ENCODE measurements at places on chromosomes 16 and 17. TPM values are rescaled to one million over a fixed set of nuclear protein-coding genes. Genes with fewer than 3 reads are reported as not detected.

Gene SLC16A11
- total RNA-seq, result 0.75 TPM

Gene OSBPL7
- 16.8 TPM for total RNA-seq

DNA sequence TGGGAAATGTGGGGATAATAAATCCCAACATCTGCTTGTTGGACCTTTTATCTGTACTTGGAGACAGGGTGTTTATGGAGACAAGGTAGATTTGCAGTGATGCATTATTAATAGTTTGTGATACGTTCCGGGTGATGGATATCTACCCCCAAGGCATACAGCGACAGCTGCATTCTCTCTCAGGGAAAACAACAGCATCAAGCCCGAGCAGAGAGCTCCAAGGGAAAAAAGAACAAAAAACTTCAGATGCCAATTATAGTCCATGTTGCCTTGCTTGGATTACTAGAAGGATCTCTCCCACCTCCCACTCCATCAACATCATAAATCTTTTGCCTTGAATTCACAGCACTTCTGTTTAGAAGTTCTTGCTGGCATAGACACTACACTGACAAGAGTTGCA is 187.5 kb upstream of the CDH11 start:
- DNase-seq, result no peak

DNA sequence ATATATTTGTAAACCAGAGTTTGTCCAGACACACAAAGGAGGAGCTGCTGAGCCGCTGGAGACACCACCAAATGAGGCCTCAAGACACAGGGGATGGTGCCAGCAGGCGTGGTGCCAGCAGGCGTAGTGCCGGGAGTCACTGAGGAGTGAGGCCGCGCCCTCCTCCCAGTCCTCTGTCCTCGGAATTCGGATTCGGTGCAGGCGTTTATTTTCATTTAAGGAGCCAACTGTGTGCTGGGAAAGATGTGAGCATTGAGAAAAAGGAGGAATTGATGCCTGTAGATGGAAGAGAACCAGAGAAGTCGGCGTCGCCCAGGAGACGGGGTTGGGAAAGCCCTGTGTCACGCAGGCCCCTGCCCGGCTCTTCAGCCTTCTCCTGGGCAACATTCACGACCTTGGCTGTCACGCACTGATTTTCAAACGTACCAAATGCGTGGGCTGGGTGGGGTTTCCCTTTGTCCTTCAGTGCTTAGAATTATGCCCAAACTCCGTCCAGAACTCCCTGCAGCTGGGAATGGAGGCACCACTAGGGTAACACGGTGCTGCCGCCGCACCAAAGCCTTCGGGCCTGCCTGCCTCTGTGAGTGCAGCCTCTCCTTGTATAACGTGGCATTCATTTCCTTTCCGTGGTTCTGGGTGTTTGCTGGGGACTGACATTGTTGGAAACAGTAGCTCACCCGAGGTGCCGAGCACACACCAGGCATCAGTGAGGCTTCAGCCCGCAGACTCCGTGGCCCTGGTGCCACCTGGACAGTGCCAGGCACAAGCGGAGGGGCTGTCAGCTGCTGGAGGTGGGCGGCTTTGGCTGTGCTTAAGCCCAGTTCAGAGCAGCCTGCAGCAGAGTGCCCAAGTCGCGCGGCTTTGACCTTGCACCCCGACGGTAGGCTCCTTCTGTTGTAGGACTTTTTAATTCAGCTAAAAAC is 49.0 kb upstream of the CHMP6 start:
- no peak for DNase-seq

Gene PLA2G10
- total RNA-seq, result not detected

Gene HNF1B
- total RNA-seq, result 7.3 TPM

All from osteocyte (in vitro differentiated cells).